ENCODE measurements at places on chromosomes 16 and 17.

GRCh38 chr17:82608816-82609215 is 39.4 kb downstream of the WDR45B start:
- DNase-seq = no peak

DNA sequence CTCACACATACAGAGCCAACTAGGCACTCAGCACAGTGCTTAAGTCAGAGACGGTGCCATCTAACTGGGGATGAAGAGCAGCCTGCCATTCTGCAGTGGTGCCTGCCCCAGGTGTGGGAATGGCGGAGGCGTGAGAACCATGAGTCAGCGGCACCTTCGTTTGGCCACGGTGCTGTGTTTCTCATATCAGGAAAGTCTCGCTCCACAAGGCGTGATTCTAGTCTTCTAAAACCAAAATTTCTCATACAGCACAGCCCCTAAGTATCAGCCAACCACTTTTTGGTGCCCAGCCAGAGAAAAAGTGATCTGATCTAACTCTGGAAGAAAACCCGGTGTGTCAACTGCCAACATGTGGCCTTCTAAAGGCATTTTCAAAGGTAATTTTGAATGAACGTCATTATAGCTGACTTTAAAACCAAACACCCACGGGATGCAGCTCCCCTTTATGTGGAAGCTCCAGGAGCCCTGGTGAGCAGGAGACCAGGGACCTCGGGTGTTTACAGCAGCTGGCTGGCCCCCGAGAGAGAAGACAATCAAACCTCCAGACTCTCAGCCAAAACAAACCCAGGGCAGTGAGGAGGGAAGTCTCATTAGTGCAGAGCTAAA is 54.6 kb downstream of the ABCC12 start:
- no peak for DNase-seq

DNA sequence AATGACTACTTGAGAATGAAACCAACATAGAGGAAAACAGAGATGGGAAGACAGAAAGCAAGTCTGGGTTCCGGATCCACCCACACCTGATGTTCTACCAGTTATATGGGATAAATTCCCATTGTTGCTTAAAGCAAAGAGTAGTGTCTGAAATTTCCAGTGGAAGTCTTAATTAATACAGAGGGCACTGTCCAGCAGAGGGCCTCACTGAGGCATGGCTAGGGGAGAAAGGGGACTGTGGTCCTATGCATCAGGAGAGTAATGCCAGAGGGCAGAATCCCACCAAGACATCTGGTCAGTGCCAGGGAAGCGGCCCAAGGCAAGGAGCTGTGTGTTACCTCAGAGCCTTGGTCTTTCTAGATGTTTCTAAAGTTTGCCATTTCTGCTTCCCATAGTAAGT is 7.5 kb upstream of the UMOD start:
- DNase-seq = peak; percentile 28

GRCh38 chr17:2366747-2367494 is 29.6 kb downstream of the SGSM2 start:
- no peak for DNase-seq

DNA sequence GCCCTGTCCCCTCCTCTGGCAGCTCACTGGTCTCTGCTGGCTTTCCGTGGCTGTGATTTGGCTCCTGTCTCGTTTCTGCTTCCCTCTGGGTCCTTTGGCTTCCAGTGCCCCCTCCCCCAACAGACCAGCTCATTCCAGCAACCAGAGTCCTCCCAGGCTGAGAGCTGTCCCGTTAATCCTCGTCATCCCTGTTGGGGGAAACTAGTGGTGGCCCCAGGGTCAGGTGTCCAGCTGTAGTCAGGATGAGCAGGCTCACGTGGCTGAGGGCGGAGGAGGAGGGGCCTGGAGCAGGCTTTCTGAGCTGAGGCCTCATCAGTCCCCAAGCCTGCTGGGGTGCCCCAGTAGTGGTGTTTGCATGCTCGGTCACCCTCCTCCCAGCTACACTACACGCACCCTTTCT is 10.7 kb upstream of the CBX4 start:
- DNase-seq = no peak

DNA sequence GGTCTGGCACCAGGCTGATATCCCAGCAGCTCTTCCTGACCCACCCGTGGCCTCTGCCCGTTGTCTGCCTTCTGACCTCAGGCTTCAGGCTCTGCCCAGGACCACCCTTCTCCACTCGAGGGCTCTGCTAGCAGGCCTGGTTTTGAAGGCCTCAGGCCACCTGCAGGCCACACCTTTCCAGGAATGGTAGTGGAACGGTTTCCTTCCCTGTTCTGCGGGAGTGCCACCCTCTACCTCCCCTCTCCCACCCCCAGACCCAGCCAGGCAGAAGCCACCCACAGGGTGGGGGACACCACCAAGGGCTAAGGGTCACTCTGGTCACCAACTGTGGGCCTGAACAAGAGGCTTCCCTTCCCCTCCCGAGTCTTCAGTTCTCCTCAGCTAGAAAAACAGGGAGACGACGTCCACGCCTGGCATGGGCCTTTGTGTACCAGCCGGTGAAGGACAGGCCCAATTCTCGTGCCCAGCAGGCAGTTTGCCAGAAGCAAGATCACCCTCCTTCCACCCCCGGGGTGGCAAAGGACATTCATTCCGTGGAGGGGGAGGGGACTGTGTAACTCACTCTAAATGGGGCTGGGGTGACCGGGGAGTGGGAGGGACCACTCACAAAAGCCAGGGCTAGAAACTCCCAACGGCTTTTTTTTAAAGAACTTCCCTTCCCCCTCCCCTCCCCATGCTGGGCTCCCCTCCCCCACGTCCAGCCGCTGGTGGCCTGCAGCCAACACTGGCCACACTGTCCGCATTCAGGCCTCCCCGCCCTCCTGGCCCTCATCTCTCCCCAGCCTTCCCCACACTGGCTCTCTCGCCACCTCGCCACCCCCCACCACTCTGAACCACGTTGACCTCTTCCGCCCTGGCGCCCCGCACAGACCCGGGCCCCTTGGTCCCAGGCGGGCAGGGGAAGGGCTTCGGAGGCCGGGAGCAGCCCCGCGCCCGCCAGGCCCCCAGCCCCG is 7.7 kb downstream of the CBX4 start:
- DNase-seq = peak; percentile 96

GRCh38 chr17:9226794-9227135 is 205.5 kb downstream of the NTN1 start:
- DNase-seq = no peak

DNA sequence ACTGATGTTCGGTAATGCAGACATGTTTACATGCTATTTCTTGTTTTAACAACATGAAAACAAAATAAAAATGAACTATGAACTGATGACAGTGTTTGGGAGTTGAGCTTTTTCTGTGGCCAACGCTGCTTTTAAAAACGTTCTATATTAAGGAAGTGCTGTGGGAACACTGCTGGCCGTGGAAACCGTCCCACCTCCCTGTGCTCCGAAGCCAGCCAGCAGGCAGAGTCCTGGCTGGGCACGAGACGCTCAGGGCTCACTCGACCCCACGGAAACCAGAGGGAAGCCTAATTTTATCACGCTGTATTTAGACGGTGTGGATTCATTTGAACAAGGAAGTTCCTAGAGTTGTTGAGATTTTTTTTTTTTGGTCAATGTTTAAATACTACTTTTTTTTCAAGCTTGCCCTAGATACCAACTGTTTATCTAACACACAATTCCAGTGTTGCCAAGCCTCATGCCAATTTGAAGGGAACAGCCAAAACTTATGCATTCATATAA is 25.8 kb downstream of the ADCY9 start:
- no peak for DNase-seq

DNA sequence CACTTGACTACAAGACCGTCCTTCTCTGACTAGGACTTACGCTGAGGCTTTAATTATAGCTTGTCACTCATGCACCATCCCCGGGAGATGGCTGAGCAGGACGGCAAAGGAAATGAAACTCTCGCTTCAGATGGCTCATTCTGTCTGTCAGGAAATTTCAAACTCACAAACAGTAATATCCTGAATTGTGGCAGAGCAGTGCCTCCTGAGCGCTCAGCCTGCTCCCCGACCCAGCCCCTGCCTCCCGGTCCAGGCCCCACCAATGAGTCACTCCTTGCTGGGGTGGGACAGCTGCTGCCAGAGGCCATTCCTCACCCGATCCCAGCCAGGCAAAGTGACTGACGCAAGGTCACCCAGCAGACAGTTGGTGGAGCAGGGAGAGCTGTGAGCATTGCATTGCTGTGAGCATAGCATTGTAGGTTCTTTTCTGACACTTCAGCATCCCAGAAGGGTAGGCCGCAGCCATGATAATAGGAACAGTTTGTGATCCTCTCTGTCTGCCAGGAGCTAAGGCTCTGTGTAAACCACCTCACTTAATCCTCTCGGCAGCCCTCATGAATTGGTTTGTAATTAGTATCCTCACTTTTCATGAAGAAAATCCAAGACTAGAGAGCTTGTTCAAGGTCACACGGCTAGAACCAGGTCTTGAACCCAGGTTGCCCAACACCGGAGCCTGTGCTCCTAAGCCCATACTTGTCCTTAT is 20.9 kb downstream of the CCDC182 start:
- DNase-seq = no peak

GRCh38 chr16:56252835-56253234 is 61.5 kb downstream of the GNAO1 start:
- DNase-seq = no peak

DNA sequence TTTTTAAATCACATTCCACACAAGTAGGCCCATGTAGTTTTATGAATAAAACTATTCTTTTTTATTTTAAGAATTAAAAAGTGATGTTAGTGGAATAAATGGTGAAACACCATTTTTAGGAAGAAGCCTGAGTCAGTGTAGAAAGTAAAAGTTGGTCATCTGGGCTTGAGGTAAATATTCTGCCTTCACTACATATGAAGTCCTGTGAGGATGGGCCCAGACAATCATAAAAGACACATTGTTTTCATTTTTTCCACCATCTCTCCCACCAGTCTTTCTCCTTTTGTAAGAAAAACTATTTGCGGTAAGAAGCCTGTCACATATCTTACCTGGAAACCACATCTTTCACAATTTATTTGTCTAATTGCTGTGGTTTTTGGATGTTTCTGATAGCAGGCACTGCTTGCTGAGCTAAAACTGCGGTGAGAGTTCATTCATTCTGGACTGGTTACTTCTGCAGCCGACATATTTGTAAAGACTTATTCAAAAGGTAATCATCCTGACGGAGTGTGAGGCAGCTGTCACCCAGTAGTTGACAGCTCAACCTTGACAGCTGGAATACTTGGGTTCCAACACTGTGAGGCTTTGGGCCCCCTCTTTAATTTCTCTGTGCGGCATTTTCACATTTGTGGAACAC is 10.6 kb upstream of the RFFL start:
- DNase-seq = peak; percentile 26

DNA sequence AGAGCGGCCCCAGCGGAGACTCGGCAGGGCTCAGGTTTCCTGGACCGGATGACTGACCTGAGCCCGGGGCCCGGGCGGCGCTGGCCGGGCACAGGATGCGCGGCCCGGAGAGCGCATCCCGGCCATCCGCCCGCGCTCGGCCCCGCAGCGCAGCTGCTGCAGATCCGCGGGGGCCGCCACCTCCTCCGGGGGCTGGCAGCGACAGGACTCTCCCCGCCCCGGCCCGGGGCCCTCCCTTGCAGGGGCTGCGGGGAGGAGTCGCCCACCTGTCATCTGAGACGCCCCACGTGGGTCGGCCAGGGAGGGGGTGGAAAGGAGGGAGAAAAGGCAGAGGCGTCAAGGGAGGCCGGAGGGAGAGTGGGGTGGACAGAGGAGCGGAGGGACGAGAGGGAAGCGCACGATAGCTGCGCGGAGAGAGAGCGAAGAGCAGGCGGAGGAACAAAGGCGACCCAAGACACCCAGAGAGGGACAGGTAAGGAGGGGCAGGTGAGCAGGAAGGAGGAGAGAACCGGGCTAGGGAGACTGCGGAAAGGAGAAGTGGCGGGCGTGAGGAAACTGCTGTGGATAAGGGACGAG is 471 bp upstream of the PRKAR1A start:
- peak; percentile 82 for DNase-seq

DNA sequence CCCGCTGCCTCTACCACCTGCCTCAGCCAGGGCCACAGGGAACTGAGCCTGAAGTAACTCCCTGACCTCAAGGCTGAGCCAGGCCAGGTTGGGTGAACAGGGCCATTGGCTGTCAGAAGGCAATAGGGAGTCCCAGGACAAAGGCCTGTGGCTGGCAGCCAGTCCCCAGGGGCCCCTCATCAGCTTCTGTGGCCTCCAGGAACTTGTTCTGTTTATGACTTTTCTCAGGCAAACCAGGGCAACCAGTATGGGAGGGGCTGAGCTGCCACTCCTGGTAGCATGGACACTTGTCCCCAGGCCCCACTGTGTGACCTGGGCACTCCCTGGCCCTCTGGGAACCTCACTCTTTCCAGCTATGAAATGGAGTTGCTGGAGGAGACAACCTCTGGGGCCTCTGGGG is 40.1 kb downstream of the CPNE2 start:
- DNase-seq = no peak

- DNase-seq = no peak
These were observed 11.0 kb downstream of the DCAKD start for GRCh38 chr17:45040459-45040858.

GRCh38 chr16:27482397-27483087 is 67.2 kb downstream of the GTF3C1 start:
- DNase-seq = no peak

GRCh38 chr17:76585033-76585648 is 519 bp downstream of the ST6GALNAC2 start:
- no peak for DNase-seq

- DNase-seq = no peak
These were observed 84.9 kb upstream of the GNG13 start for GRCh38 chr16:885391-885790.

DNA sequence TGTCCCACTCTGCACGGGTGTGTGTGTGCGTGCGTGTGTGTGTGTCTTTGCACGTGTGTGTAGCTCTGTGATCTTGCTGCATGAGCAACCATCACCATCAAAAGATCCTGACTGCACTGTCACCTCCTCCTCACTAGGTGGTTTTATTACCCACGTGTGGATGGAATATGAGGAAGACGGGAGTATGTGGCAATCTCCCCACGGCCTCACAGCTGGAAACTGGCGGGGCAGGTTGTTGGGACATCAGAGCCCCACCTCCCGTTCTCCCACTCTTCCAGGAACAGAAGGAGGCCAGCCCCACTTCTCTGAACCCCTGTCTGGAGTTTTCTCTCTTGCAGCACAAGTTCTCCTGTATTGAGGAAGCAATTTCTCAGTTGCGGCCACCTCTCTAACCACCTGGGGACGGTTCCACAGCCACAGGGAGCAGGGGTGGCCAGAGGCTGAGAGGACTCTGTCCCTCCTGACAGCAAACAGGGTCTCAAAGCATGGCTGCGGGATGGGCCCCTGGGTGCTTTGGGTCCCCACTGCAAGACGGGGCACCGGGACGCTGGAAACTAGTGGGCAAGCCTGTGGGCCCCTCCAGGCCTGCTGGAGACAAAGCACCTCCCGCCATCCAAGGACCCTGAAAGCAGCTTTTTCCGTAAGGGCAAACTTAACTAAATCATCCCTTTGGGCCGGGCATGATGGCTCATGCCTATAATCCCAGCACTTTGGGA is 27.9 kb upstream of the ATP2C2 start:
- DNase-seq = no peak

DNA sequence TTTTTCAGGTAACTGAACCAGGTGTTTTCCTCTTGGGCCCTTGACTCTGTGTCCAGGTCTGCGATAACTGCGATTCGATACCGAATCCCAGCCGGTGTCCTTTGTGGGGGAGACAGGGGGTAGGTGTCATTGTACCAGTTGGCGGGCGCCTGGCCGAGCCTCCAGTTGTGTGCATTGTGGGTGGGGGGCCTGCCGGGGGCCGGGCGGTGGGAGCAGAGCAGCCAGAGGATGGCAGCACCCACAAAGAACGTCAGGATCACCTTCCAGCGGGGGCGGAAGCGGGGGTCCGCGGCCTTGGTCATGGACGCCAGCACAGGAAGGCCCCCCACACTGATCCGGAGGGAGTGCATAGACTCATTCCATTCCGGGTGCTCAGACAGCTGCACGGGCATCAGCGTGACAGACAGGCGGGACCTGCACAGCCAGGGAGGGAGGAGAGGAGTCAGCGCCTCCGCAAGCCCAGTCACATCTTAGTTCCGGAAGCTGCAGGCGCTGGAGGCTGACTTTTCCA is 12.3 kb downstream of the CANT1 start:
- no peak for DNase-seq

Measured in OCI-M1 (cell line).